Fibroblast of skin of back (primary cell): ENCODE measurements at places on chromosomes 1 and 21.

DNA sequence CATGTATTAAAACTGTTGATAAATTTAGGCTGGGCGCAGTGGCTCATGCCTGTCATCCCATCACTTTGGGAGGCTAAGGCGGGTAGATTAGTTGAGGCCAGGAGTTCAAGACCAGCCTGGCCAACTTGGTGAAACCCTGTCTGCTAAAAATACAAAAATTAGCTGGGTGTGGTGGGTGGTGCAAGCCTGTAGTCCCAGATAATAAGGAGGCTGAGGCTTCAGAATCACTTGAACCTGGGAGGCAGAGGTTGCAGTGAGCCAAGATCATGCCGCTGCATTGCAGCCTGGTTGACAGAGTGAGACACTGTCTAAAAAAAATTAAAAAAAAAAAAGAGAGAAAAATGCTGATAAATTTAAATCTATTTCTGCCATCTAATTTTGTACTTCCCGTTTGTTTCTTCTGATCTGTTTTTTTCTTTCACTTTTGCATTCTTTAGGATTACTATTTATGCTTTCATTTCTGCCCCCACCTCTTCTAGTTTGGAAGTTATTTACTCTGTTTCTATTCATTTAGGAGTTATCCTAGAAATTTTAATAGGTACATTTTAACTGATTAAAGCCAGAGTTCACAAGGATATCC, 3.2 kb upstream of the DENND1B start:
- no peak for DNase-seq

DNA sequence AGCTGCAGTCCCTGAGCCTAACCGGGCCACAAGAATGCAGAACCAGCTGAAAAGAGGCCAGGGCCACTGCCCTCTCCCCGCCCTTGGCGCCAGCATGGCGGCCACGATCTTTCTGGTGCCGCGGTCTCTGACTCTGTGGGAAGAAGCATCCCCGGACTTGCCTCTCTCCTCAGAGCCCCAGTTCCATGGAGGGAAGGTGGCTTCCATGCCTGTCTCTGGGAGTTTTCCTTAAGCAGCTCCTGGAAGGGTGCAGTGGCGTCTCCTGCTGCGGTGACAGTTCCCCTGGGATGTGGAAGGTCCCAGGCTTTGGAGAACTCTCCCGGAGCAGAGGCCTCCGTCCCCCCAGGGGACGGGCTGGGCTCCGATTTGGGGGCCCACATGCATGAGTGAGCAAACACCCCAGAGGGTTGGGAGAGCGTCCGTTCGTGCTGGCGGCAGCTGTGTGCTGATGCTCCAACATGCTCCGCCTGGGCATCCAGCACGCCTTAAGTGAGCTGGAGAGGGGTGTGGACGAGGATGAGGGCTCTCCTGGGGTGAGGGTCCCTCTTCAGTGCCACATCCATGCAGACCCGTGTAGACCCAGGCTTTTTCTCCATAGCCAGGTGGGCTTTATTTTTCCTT, 109.8 kb upstream of the COL6A1 start:
- no peak for DNase-seq

DNA sequence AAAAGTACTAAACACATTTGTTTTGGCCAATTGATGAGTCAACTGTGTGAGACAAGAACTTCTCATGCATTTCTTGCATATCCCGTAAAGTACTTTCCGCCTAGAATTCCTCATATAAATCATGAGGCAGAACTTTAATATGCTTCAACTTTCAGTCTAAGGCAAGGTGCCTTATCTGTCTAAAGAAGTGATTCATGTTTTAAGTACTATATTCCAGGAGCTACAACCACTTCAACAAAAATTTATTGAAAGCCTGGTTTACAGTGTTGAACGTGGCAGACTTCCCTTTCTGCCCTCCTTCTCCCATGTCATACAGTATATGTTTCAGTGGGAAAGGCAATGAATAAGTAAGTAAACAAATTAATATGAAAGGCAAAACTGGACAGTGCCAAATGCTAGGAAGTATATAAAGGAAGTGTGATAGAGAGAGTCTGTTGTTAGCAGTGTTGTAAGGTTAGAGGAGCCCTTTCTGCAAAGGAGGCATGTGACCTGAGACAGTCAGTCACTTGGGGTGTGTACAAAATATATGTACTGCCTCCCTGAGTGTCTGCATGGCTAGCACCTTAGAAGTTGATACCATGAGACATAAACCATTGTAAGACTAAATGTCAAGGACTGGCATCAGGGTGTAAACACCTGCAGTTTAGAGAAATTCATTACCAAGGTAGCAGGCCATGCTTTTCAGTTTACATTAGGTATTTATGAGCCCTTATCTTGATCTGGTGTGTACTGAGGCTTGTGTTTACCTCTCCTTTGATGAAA, 362.2 kb downstream of the SRGAP2C start:
- DNase-seq, result no peak

GRCh38 chr1:29713857-29714256, 477.5 kb downstream of the PTPRU start:
- peak; percentile 8 for DNase-seq

DNA sequence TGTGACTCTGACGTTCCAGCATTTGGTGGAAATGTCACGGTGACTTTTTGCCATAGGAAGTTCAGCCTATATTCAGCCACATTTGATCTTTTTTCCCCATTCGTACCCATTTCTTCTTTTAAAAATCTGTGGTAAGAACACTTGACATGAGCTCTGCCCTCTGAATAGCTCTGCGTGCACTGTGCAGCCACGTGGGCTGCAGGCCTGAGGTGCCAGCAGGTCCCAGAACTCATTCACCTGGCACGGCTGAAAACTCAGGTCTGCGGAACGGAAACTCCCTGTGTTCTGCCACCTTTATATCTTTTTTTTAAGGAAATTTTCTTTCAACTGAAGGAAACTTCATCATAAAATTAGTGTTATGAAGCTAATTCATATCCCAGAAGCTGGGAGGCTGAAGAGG, 28.6 kb downstream of the CEP104 start:
- no peak for DNase-seq

- peak; percentile 63 for DNase-seq
Measured at GRCh38 chr1:224852901-224853568, 76.4 kb upstream of the DNAH14 start.

- DNase-seq, result no peak
Measured at GRCh38 chr1:92201973-92202372, 15.7 kb upstream of the C1orf146 start.

GRCh38 chr1:233615571-233615970, 1.7 kb downstream of the KCNK1 start:
- DNase-seq, result no peak

- DNase-seq, result no peak
Measured at GRCh38 chr1:244598611-244599010, 54.3 kb upstream of the DESI2 start.

- peak; percentile 7 for DNase-seq
Measured at GRCh38 chr1:219549215-219549614, 63.7 kb downstream of the ZC3H11B start.

DNA sequence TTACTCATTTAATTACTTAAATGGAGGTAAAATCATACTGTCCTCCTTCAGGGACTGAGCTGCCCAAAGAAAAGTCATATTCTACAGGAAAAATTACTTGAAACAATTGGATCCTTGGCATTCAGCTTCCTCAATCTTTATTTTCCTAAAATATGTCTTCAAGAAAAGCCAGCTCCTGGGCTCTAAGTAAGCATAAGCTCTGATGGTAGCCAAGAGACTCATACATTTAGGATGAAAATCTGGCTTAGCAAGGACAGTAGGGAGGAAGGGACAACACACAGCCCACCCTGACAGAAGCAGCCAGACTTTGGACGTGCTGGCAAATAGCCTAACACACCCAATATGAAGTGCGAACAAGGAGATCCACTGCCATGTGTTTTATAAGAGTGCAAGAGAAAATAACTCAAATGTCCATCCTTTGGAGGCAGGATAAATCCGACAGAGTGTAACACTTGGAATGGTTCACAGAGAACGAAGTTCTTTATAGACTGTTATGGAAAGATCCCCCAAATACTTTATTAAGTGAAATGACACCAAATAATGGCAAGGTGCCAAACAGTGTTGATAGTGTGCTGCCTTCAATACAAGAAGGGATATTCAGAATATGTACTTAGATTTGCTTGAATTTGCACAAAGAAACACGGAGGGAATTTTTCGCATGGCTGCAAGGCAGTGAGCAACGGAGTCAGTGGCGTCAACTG, 14.1 kb downstream of the CAPN8 start:
- no peak for DNase-seq

- no peak for DNase-seq
Measured at GRCh38 chr1:242827538-242827937, 303.0 kb upstream of the PLD5 start.

DNA sequence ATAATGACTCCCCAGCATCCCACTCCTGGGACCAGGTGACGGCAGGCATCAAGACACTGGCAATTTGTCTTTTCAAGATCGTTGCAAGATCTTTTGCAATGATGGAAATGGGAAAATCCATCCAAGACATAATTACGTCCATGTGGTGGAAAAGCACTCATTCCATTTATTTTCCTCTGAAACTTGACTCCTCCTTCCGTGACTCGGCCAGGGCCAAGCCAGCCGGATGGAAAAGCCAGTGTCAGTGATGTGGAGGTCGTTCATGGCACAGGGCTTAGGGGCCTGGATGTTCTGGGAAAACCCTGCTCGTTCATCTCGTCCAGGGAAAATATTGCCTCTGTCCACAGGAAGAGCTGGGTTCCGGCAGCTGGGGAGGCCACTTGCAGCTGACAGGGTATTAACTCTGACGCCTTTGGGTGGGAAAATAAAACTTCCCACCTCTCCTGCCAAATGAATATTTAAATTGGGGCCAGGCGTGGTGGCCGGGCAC, 46.2 kb downstream of the C1orf198 start:
- DNase-seq, result peak; percentile 42

GRCh38 chr1:27868932-27869718, 3.2 kb upstream of the THEMIS2 start:
- DNase-seq, result no peak

- no peak for DNase-seq
Measured at GRCh38 chr1:171310661-171311087, 3.3 kb upstream of the FMO4 start.

- DNase-seq, result peak; percentile 2
Measured at GRCh38 chr1:81029266-81029665, 771.5 kb upstream of the ADGRL2 start.

GRCh38 chr1:167708940-167709389, 12.8 kb upstream of the MPZL1 start:
- peak; percentile 83 for DNase-seq

GRCh38 chr1:220990427-220991339, 111.4 kb downstream of the HLX start:
- peak; percentile 57 for DNase-seq

GRCh38 chr1:160658162-160658813, 11.4 kb upstream of the SLAMF1 start:
- DNase-seq, result no peak

GRCh38 chr1:85596531-85596930, 16.0 kb downstream of the CCN1 start:
- no peak for DNase-seq

DNA sequence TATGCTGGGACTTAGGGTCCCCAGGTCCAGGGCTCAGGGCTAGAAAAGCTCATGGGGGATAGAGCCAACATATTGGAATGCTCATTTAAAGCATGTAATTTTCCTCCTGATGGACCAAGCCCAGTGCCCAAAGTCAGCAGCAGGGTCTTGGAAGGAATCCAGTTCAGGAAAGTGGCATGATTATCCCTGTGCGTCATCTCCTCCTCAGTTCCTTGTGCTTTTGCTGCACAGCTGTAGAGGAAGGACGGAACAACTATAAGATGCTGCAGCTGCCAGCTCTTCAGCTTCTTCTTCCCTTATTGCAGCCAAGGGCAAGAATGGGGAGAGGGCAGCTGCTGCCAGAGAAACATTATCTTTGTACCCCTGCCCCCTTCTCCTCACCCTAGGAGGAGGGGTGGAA, 58.4 kb downstream of the OVGP1 start:
- DNase-seq, result no peak

DNA sequence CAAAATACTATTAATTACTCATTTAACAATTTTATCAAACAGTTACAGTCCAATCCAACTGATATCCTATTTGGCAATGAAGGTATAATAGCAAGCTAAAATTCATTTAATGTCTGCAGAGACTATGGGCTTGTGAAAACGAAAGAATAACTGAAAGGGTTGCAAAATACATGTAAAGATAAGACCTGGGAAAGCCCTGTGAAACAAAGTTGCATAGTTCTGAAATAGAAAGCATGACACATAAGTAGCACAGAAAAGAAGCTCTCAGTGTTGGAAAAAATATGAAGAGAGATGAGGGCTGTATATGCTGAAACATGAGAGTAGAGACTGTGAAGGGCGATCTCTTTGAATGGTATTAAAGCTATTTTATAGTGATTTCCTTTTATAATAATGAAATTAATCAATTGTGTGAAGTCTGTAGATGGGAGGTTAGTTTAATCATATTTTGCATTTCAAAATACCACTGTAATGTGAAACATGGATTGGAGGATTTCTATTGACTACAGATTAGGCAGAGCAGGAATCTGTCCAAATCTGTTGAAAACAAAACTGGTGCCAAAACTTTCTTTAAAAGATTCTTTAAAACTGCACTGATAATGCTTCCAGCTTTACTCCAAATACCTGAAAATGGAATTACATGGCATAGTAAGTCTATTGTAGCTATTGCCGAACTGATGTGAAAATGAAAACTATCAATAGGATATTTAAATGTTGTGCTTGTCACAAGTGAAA, 1518.9 kb upstream of the B3GALT2 start:
- peak; percentile 24 for DNase-seq

DNA sequence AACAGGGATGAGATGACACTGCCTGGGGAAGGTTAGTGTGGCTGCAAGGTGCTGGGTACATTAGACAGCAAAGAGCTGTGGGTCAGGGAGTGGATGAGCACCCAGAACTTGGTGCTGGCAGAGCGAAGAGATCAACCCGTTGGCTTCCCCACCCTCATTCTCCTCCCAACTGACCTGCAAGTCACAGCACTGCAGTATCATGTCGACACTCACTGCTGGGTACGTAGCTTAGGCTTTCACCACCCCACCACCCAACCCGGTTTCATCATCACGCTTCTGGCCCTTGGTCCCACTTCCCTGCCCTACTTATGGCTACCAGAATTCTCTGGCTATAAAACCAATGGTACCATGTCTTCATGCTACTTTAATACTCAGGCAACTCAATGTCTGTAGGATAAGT, 73.6 kb upstream of the LYST start:
- no peak for DNase-seq

DNA sequence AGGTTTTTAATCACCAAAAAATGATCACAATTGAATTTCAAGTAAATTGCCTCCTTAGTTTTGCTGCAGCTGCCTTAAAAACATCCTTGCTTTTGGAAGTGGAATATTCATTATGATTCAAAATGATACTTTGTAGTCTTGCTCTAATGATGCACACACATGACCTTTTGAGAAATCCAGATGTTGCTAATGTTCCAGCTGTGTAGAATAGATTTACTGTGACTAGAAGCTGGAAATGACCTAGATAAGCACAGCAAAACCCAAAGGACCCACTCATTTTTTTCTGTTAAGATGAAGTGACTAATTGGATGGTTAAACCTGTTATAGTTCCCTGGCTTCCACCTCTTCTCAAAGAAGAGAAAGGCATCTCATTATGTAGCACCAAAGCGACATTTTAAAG, 64.6 kb upstream of the RALGPS2 start:
- no peak for DNase-seq
